Fibroblast of lung (primary cell): ENCODE measurements at places on chromosomes 5 and 9. TPM values are rescaled to one million over a fixed set of nuclear protein-coding genes. Genes with fewer than 3 reads are reported as not detected.

GRCh38 chr9:137150617-137151457, 11.9 kb downstream of the GRIN1 start:
- no peaks in the 10 kb centered on the region for H3K36me3 ChIP-seq
- no peak overlapping the region for H3K27ac ChIP-seq
- no peaks in the 10 kb centered on the region for H3K4me1 ChIP-seq
- DNase-seq, result peak; percentile 36
- H3K4me3 ChIP-seq, result no peak overlapping the region

GRCh38 chr5:13992795-13993194, 48.3 kb upstream of the DNAH5 start:
- no peaks in the 10 kb centered on the region for H3K36me3 ChIP-seq
- H3K27me3 ChIP-seq, result no peaks in the 10 kb centered on the region
- H3K27ac ChIP-seq, result no peak overlapping the region
- no peak for DNase-seq
- peaks cover 2% of the 10 kb centered on the region for H3K4me1 ChIP-seq

DNA sequence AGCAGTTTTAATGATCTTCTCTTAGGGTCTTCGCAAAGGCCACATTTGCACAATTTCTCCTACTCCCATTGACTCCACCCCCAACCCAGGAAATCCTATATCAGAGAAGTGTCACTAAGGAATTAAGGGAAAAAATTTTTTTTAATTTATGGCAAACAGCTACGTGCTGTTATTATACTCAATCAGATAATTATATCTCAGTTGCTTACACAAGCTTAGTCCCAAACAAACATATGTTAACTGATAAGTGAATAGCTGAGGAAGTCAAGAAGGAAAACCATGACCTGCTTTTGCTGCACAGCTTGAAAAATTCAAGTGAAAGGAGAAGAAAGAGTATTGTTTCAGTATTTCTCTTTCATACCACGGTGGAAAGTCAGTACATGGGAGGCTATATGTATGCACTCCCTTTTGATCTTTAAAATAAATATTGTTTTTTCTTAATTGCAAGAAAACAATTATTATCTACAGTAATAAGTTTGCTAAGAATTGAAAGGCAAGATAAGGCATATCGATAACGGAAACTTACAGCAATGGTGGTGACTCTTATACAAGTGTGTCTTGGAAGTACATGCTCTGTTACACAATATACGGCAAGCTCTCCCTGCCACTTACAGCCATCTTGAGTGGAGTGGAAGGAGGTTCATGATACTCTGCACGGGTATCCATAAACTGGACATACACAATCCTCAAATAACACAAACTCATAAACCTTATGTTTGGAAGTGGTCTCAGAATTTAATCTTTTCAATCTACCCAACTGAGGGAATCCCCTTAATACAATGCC, 167.9 kb upstream of the FREM1 start:
- no peak overlapping the region for H3K4me3 ChIP-seq
- H3K27me3 ChIP-seq, result no peaks in the 10 kb centered on the region
- no peaks in the 10 kb centered on the region for H3K4me1 ChIP-seq
- no peaks in the 10 kb centered on the region for H3K36me3 ChIP-seq

DNA sequence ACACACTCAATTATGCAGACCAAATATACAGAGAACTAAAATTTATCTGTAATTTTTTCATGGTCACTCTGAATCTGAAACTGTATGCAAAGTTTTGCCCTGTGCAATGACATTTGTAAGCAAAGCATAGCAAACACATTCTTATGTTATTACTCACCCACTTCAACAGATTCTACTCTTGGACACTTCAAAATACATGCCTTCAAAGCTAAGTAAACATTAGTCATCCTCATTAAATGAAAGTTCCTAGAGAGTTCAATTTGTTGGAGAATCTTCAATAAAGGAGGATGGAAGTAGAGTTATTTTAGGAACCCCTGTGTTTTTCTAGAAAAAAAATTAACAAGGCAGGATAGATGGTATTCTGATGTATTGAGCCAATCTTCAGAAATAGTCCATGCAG, 639.7 kb upstream of the C9orf72 start:
- DNase-seq, result peak; percentile 87
- H3K27me3 ChIP-seq, result no peaks in the 10 kb centered on the region
- H3K27ac ChIP-seq, result no peak overlapping the region

DNA sequence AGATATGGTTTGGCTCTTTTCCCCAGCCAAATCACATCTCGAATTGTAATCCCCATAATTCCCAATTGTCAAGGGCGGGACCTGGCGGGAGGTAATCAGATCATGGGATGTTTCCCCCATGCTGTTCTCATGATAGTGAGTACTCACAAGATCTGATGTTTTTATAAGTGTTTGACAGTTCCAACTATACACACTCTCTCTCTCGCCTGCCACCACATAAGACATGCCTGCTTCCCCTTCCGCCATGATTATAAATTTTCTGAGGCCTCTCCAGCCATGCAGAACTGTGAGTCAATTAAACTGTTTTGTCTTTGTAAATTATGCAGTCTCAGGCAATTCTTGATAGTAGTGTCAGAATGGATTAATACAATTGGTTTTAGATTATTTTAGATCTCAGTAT, 475.7 kb upstream of the CYLC2 start:
- no peak overlapping the region for H3K4me3 ChIP-seq
- DNase-seq, result no peak
- H3K36me3 ChIP-seq, result no peaks in the 10 kb centered on the region
- no peak overlapping the region for H3K27ac ChIP-seq
- no peaks in the 10 kb centered on the region for H3K4me1 ChIP-seq
- no peaks in the 10 kb centered on the region for H3K27me3 ChIP-seq

DNA sequence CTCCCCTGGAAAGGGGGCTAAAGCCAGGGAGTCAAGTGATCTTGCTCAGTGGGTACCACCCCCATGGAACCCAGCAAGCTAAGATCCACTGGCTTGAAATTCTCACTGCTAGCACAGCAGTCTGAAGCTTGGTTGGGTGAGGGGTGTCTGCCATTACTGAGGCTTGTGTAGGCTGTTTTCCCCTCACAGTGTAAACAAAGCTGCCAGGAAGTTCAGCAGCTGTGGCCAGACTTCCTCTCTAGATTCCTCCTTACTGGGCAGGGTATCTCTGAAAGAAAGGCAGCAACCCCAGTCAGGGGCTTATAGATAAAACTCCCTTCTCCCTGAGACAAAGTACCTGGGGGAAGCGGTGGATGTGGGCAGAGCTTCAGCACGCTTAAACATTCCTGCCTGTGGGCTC, 17.1 kb upstream of the EPB41L4A start:
- no peak for DNase-seq
- no peak overlapping the region for H3K27ac ChIP-seq
- no peaks in the 10 kb centered on the region for H3K27me3 ChIP-seq
- H3K4me1 ChIP-seq, result no peaks in the 10 kb centered on the region

GRCh38 chr9:83041771-83042170, 21.2 kb downstream of the RASEF start:
- H3K27me3 ChIP-seq, result no peaks in the 10 kb centered on the region
- H3K27ac ChIP-seq, result no peak overlapping the region
- no peak overlapping the region for H3K4me3 ChIP-seq
- no peak for DNase-seq

GRCh38 chr9:134399435-134400056, 73.3 kb downstream of the RXRA start:
- peaks cover 10% of the 10 kb centered on the region for H3K4me1 ChIP-seq
- no peak overlapping the region for H3K27ac ChIP-seq
- H3K4me3 ChIP-seq, result no peak overlapping the region
- no peaks in the 10 kb centered on the region for H3K27me3 ChIP-seq
- H3K36me3 ChIP-seq, result peaks cover 2% of the 10 kb centered on the region

GRCh38 chr5:6411141-6411540, 32.8 kb upstream of the MED10 start:
- no peak overlapping the region for H3K27ac ChIP-seq
- H3K4me3 ChIP-seq, result no peak overlapping the region
- H3K4me1 ChIP-seq, result no peaks in the 10 kb centered on the region
- H3K36me3 ChIP-seq, result no peaks in the 10 kb centered on the region

DNA sequence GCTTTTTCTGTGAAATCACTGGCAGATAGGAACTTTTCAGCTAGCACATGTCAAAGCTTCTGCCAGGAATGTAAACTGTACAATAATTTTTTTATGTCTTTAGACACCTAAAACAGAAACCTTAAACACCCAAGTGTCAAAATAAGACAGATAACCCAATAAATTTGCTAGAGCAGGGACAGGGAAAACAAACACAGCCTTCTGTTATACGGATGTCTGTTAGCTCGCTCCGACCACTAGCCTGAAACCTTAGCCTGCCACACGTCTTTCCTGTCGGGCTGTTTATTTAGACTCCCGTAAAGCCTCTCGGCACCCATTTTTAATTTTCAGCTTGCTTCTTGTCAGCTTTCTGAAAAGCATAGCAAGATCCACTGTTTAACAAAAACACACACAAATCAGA, 355.4 kb upstream of the SLC24A2 start:
- H3K4me1 ChIP-seq, result no peaks in the 10 kb centered on the region
- no peak overlapping the region for H3K4me3 ChIP-seq
- DNase-seq, result peak; percentile 3
- H3K27me3 ChIP-seq, result no peaks in the 10 kb centered on the region
- no peak overlapping the region for H3K27ac ChIP-seq

DNA sequence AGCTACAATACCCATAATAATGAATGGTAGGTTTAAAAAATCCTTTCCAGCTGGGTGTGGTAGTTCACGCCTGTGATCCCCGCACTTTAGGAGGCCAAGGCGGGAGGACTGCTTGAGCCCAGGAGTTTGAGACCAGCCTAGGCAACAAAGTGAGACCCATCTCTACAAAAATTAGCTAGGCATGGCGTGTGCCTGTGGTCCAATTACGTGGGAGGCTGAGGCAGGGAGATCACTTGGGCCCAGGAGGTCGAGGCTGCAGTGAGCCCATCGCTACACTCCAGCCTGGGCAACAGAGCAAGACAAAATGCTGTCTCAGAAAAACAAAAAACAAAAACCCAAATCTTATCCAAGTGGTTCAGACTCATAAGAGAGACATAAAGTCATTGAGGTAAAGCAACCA, 33.8 kb upstream of the SLC6A3 start:
- no peaks in the 10 kb centered on the region for H3K27me3 ChIP-seq
- DNase-seq, result no peak
- H3K4me1 ChIP-seq, result no peaks in the 10 kb centered on the region
- no peak overlapping the region for H3K4me3 ChIP-seq

- peak; percentile 65 for DNase-seq
- H3K4me3 ChIP-seq, result no peak overlapping the region
- no peaks in the 10 kb centered on the region for H3K27me3 ChIP-seq
- H3K27ac ChIP-seq, result no peak overlapping the region
- no peaks in the 10 kb centered on the region for H3K36me3 ChIP-seq
- H3K4me1 ChIP-seq, result no peaks in the 10 kb centered on the region
These were observed 122.4 kb upstream of the GAS1 start for GRCh38 chr9:87069690-87070089.

- H3K4me1 ChIP-seq, result no peaks in the 10 kb centered on the region
- no peak overlapping the region for H3K4me3 ChIP-seq
- no peaks in the 10 kb centered on the region for H3K36me3 ChIP-seq
- H3K27me3 ChIP-seq, result peaks cover 12% of the 10 kb centered on the region
- DNase-seq, result no peak
These were observed 7.9 kb upstream of the IL3 start for GRCh38 chr5:132052520-132052919.

GRCh38 chr5:53392073-53392472, 88.4 kb upstream of the FST start:
- H3K4me1 ChIP-seq, result peaks cover 4% of the 10 kb centered on the region
- no peaks in the 10 kb centered on the region for H3K36me3 ChIP-seq
- no peak overlapping the region for H3K4me3 ChIP-seq

DNA sequence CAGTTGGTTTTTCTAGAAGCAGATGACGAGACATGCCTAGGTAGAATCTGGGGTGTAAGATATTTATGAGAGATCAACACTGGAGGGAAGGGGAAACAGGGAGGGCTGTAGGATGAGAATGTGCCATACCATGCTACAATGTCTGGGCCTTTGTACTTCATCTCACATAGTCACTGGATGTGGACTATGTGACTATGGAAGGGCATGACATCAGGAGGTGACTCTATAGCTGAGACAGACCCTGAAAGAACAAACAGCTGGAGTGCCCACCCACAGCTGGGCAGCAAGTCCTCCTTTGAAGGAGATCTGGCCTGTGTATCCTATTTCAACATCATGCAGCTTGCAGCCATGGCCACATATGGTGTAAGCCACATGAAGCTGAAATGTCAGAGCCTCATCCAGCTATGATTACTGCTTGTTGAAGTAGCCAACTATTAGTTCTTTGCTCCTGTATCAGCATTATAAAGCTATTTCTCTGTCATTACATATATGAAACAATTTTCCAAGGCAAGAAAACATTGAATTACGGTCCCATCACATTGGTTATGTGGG, 46.2 kb upstream of the KIF2A start:
- no peak overlapping the region for H3K27ac ChIP-seq
- no peak for DNase-seq
- no peaks in the 10 kb centered on the region for H3K4me1 ChIP-seq
- H3K36me3 ChIP-seq, result no peaks in the 10 kb centered on the region
- H3K27me3 ChIP-seq, result no peaks in the 10 kb centered on the region

DNA sequence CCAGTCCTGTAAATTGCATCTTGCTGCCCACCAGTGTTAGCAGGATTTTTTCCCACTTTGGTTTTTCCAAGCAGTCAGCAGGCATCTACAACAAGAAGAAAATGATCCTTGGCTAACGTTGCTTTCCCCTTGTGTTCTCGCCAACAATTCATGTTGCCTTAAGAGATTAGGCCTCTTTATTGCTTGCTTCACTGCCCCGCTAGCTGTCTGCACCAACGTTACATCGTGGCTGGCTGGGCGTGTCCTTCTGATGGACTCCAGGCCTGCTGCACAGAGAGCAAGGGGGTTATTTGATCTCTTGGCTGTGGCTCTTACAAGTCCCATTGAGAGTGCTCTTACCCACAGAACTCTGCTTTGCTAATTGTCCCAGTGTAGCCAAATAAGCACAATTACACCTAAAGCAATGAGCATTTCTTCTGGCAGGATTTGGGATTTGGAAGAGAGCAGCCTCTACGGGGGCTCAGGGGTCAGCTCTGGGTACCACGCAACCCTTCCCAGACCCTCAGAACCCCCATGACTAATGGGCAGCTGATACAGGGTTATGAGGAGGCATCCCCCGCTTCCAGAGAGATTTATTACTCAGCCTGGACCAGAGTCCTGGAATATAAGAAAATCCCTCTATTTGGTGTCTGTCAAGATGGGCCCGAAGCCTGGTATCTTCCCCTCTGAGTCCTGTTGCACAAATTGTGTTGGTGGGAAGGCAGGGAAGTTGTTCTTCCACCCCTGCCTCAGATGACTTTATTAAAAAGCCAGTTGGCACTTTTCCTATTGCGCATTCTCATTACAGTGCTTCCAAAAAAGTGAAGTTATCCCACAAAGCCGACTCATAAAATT, 17.6 kb downstream of the DCANP1 start:
- no peak overlapping the region for H3K27ac ChIP-seq
- H3K36me3 ChIP-seq, result no peaks in the 10 kb centered on the region
- no peak overlapping the region for H3K4me3 ChIP-seq
- peak; percentile 46 for DNase-seq
- H3K27me3 ChIP-seq, result no peaks in the 10 kb centered on the region
- peaks cover 8% of the 10 kb centered on the region for H3K4me1 ChIP-seq

- no peak overlapping the region for H3K27ac ChIP-seq
- DNase-seq, result peak; percentile 54
- H3K4me3 ChIP-seq, result no peak overlapping the region
- peaks cover 71% of the 10 kb centered on the region for H3K27me3 ChIP-seq
- no peaks in the 10 kb centered on the region for H3K36me3 ChIP-seq
These were observed 2.0 kb upstream of the LMX1B start for GRCh38 chr9:126611592-126612325.

The GMCL2 gene
- under 0.01 TPM in 2 replicates for total RNA-seq

The TSSK1B gene
- under 0.01 and 0.50 TPM in 2 replicates for total RNA-seq

The BRINP1 gene
- total RNA-seq, result 0.26 and 0.33 TPM in 2 replicates

The NR5A1 gene
- not detected in 2 replicates for total RNA-seq

The SLC34A3 gene
- not detected in 2 replicates for total RNA-seq

The SPATA9 gene
- total RNA-seq, result 0.51 and 0.66 TPM in 2 replicates

The OR13F1 gene
- total RNA-seq, result not detected in 2 replicates

The GARIN3 gene
- not detected in 2 replicates for total RNA-seq

The NUDT12 gene
- 9.8 and 15.4 TPM in 2 replicates for total RNA-seq

The FBLL1 gene
- total RNA-seq, result 0.66 and 3.9 TPM in 2 replicates

The PDE8B gene
- 0.17 and 0.26 TPM in 2 replicates for total RNA-seq
